SW480 (cell line): ENCODE measurements at places on chromosomes 4 and X.

DNA sequence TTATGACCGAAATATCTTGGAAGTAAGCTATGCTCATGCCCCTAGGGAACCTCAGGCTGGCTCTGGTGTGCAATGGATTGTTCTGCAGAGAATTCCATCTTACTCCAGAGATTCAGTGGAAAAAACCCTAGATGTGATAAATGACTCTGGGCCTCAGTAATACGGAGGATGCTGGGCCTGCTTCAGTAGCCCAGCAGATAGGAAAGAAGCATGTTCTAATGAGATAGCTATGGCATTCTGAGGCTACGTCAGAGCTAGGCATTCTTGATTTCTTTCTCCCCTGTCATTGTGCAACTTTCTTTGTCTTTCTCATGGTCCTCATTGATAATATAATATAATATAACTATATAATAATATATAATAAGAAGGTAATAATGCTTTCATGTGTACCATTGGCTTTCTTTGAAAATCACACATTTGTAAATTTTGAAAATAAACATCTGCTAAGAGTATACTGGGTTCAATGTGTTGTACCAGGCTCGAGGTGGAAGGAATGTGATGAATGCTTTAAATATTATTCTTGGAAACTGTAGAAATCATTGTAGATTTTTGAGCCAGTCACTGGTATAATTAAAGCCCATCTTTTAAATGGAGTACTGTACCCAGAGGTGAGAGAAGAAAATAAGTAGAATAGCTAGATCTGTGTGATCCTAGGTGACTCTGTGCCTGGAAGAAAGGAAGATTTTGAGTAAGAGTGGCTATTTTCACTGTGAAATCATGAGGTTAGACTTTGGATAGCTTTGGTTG lies 152.0 kb downstream of the IL15 start:
- no peak for DNase-seq

DNA sequence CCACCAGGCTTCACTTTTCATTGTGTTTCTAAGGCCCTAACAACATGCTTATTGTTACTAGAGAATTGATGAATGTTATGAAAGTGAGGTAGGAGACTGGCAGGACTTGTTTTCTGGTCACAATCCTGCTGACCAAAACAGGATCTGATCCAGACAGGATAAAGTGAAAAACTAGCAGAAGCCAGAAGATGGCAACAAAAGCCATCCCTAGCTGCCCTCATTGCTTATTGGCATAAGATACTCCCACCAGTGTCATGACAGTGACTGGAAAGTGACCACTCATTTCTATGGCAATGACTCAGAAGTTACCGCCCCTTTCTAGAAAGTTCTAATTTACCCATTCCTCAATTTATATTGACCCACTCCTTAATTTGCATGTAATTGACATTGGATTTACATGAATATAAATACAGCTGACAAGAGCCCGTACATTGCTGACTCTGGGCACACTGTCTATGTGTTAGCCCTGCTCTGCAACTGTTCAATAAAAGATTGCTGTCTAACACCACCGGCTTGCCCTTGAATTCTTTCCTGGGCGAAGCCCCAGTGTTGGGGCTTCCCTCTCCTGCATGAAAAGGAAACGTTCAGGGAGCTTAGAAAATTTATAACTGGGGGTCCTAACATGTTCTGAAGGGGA lies 30.0 kb upstream of the FGG start:
- no peak for DNase-seq

- no peak for DNase-seq
Measured at GRCh38 chr4:62475596-62475995, 1275.5 kb downstream of the ADGRL3 start.

GRCh38 chr4:145912376-145912775 lies 26.2 kb downstream of the ZNF827 start:
- DNase-seq, result no peak

DNA sequence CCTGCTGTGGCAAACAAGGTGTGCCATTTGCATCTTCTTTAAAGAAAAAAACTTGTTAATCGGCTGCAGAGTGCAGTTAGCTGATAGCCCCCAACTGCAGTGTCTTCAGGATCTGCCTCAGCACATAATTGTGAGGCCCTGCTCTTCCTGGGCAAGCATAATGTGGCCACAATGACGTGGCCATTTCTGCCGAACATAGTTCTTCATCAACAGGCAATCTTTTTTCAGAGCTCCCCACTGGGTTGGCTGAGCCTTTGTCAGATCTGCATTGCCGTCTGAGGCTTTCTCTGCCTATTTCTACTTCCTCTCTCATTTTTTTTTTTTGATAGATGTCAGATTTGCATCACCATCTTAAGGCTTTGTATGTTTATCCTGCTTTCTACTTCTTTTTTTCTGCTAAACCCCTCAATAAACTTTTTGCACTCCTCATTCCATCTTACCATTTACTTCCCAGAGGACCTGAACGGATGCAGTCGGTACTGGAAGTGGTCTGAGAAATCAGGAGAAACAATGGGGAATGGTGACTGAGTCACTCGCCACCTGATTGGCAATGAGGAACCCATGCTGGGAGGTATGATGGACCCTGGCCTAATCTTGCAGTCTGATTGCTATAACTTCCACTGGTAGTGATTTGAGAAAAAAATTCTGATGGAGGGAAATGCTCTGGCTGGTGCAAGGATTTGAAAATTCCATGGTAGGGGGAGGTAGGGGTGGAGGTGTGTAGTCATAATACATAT lies 21.2 kb upstream of the TAB3 start:
- DNase-seq, result no peak

- DNase-seq, result peak; percentile 50
Measured at GRCh38 chr4:77734928-77735327, 84.2 kb downstream of the CNOT6L start.

DNA sequence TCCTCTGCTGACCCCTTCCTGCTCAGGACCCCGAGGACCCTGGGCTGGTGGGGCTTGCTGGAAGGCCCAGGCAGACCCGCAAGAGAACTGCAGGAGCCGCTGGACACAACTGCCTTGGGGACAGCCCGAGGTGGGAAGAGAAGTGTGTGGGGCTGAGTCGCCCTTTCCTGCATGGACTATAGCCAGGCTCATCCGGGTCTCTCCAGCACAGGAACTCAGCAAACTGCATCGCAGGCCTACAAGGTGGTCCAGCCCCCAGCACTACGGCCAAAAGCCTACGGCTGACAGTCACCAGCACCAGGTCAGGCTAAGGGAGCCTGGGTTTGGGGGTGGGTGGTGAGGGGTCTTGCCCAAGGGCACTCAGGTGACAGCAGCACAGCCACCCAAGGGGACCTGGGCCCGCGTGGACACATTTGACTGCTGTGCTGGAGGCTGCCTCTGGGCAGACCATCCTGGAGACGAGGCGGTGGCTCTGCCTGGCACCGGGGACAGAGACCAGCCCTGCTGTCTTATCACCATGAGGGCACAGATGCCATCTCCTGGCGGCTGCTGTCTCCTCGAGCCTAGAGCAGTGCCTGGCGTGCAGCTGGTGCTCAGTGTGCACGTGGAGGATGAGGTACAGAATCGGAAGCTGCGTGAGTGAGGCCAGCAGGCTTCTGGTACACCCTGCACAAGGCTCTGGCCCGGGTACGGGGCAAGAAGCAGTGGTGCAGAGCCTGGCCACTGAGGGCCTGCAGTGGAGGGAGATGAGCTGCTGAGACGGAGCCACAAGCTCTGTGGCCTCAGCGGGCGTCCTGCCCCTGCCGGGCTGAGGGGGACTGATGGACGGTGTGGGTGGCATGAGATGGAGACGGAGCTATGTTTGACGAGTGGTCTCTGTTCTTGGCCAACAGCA lies 15.1 kb downstream of the LRPAP1 start:
- no peak for DNase-seq

- peak; percentile 49 for DNase-seq
Measured at GRCh38 chr4:99405433-99406115, 29.6 kb downstream of the ADH7 start.
